ENCODE measurements at places on chromosomes 7 and 10.

DNA sequence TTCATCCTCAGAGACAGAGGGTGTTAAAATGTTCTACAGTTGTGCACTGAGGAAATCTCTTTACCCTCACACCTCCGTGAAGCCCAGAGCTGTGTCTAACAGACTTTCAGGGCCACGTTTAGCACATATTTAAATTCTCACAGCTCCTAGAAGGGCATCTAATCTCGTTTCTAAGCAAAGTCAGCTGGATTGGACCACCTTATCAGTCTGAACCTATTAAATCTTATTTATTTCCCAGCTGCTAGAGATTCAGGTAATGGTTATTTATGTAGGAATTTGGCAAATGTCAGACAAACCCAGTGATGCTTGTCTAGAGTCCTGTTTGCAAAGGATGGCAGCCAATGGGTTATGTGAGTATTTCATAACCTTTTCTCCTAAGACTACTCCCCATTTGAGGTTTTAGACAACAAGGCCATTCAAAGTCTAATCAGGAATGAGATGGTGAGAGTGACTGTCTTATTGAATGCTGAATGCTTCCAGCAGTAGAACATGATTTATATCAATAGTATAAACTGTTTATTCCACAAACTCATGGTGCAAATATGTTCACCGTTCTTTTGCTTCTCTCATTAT is 54.8 kb upstream of the EXOC4 start:
- no peak for DNase-seq

DNA sequence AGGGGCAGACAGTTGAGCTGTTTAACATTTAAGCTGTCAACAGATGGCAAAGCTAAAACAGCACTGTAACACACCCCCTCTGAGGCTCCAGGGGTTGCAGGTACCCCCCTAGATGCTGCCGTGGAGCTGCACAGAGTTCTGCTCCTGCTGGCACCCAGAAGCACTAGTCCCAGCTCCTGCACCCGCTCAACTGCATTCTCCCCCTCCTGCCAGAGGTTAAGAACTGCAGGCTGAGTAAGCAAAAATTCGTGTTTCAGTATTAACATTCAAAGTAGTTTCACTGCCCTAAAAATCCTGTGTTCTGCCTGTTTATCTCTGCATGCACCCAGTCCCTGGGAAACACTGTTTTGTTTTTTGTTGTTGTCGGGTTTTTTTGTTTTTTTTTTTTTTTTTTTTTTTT is 790.8 kb upstream of the KCND2 start:
- no peak for DNase-seq

- no peak for DNase-seq
Measured at GRCh38 chr7:131967216-131967730, 410.8 kb upstream of the PODXL start.

- no peak for DNase-seq
Measured at GRCh38 chr7:41688012-41688625, 14.8 kb downstream of the INHBA start.

- no peak for DNase-seq
Measured at GRCh38 chr7:47366211-47366610, 215.7 kb downstream of the TNS3 start.

DNA sequence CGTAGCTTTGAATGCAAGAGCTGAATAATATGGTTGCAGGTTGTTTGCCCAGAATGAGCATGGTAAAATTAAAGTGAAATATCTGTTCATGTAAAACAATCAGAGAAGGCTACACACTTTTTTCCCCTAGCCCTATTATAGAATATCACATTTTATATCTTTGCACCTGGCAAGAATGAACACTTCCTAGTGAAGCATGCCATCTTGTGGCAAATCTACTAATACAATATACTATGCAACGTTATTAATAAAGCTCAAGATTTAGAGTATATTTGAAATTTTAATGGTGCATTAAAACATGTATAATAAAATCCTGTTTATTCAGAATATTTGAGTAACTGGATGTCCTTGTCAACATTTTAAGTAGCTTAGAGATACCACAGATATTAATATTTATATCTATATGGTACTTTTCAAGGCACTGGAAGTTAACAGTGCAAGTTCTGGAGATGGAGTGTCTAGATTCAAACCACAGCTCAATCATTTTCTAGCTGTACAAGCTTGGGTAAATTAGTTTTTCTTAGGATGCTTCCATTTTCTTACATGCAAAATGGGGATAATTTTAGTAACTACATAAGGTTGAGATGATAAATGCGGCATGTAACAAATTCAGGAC is 643.1 kb upstream of the SEMA3D start:
- DNase-seq: no peak

- DNase-seq: peak; percentile 52
Measured at GRCh38 chr10:87850742-87851205, 12.6 kb downstream of the KLLN start.

DNA sequence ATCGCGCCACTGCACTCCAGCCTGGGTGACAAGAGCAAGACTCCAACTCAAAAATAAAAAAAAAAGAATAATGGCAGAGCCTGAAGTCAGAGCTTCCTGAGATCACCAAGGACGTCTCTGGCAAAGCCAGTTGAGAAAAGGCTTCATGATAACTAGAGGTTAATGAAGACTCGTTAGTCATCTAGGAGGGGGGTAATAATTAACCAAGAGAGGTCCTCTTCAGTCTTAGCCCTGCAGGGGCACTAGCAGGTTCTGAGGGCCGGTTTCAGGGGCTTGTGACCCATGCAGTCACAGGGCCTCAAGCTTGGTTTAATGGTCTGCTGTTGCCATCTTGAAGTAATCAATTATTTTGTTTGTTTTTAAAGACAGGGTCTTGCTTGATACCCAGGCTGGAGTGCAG is 28.6 kb upstream of the PROSER2 start:
- DNase-seq: no peak

DNA sequence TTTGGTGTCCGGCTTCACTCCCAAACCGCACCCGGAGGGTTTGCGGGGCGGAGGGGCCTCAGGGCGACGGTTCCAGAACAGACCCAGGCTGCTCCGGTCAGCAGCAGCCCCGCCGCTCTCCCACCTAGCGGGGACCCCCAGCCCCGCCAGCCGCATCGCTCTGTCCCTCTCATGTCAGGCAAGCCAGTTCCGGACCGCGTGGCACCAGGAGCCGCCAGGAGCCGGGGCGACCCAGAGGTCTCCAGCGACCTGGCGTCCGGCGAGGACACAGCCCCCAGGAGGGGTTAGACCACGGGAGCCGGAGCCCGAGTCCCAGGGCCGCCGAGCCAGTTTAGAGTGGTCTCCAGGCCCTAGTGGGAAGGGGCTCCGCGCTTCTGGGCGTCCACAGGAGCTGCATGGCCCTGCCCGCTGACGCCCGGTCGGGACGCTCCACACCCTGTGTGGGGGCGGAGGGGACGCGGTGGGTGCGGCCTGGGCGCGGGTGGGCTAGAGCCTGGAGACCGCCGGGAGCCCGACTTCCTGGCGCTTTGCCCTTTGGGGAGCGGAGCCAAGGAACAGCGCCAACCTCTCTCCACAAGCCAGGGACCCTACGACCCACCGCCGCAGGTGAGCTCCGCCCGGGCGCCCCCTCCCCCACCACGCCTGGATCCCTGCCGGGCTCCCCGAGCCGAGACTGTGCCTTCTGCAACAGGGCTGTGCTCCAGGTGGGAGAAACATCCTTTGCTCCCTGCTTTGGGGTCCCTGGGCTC is 43.4 kb downstream of the ZNF117 start:
- DNase-seq: no peak

GRCh38 chr7:138934861-138935260 is 46.3 kb downstream of the KIAA1549 start:
- DNase-seq: no peak

- no peak for DNase-seq
Measured at GRCh38 chr10:3848775-3849635, 64.0 kb upstream of the KLF6 start.

DNA sequence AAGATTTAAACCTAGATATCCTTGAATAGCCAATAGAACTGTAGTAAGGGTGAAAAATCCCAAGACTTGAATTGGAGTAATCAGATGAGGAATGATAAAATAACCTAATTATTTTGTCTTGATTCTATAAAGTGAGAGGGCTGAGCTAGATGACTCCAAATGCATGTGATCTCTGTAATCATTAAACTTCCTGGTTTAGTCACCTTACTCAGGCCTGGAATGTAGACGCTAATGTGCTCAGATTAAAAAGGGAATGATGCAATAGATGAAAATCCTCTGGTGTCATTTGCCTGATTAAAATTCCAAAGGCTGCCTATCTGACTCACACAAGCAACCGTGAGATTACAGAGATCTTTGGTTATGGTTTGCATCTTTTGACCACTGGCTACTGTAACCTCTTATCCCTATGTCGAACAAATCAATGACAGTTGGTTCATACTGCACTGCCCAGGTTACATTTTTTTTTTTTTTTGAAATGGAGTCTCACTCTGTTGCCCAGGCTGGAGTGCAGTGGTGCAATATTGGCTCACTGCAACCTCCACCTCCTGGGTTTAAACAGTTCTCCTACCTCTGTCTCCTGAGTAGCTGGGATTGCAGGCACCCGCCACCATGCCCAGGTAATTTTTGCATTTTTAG is 2.9 kb upstream of the HKDC1 start:
- DNase-seq: no peak

DNA sequence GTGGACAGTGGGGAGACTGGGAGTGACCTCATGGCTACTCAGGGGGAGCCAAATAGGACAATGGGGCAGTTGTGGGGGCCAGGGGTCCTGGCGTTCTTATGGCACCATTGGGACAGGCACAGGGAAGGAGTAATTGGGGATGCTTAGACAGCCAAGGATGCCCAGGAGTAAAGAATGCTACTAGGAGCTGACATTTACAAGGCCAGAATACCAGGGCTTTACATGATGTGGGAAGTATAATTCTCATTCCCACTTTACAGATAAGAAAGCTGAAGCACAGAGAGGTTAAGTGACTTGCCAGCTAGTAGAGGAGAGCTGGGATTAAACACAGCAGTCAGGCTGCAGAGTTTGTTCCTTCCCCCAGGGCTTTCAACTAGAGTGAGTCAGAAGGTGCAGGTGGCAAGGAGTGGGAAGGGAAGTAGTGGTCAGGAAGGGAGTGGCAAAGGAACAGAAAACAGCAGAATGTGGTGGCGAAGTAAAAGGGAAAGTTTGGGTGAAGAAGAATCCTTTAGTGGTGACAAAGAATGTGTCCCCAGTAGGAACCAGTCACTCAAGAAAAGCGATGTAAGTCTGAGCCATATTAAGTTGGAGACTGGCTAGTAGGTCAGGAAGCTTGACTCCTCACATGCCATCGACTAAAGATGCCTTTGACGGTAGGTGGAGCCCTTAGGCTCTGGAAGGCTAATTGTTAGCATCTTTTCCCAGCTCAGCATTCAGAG is 32.8 kb downstream of the CPVL start:
- no peak for DNase-seq

- DNase-seq: no peak
Measured at GRCh38 chr10:126109893-126110292, 213.5 kb downstream of the FANK1 start.

DNA sequence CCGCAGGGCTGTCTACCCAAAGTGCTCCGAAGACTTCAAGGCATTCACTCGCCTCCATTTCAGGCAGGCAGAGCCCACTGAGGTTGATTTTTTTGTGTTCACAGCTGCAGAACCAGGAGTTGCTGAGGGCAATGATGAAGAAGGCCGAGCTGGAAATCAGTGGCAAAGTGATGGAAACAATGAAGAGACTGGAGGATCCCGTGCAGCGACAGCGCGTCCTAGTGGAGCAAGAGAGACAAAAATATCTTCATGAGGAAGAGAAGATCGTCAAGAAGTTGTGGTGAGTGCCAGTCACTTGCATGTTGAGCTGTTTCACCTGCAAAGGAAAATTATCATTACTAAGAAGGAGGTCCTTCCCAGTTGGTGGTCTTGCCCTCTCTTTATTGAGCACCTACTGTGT is 210.5 kb downstream of the ARHGAP21 start:
- DNase-seq: no peak

DNA sequence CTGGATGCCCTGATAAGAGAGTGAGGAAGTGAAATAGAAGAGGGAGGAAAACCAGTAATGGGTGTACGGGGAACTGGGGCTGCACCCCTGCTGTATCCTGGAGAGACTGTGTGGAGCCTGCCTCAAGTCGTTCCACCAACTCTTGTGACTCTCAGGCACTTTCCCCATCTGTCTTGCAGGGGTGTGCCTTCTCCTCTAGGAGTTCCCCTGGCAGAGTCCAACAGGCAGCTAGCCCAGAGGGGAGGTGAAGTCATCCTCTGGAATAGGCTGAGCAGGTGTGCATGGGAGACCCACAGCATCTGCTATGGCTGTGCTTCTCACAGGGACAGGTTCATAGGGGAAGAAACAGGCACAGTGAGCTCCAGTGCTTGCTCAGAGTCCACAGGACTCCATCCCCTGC is 46.8 kb downstream of the WIPF3 start:
- no peak for DNase-seq

GRCh38 chr10:71504168-71504567 is 107.4 kb downstream of the CDH23 start:
- DNase-seq: no peak

GRCh38 chr7:54632696-54633095 is 90.5 kb downstream of the VSTM2A start:
- DNase-seq: no peak

- no peak for DNase-seq
Measured at GRCh38 chr10:4270116-4270515, 485.1 kb upstream of the KLF6 start.

DNA sequence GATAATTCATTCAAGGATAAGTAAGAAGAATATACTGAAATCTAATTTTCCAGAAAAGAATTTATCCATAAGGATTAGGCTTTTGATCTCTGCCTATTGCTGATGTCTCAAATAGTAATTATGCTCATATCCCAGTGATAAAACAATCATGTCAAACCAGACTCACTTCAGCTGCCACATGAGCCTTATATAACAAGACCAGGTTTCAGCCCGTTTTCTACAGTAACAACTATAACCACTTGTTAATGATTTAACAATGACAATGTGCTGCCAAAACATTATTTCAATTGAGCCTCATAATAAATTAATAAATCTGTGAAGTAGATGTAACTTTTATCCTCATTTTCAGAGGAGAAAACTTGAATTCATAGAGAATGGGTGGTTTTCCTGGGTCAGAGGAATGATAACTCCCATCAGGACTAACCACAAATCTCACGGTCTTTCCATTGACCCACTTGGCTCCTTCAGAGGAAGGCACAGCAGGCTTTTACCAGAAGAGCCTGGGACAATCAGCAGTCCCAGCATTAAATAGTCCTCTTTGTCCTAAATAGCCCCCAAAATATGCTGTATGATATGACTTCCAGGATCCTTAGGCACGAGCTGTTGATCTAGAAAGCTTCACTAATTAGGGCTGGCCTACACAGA is 42.5 kb upstream of the SLIT1 start:
- no peak for DNase-seq

GRCh38 chr10:49115015-49115795 is at the start of gene VSTM4:
VSTM4 (minus strand) TSS chr10:49115522; CDS start chr10:49115485, 37 bp downstream.
- DNase-seq: no peak

All from muscle of arm (tissue), 14 donors.